ENCODE measurements at places on chromosomes 13 and 19.

DNA sequence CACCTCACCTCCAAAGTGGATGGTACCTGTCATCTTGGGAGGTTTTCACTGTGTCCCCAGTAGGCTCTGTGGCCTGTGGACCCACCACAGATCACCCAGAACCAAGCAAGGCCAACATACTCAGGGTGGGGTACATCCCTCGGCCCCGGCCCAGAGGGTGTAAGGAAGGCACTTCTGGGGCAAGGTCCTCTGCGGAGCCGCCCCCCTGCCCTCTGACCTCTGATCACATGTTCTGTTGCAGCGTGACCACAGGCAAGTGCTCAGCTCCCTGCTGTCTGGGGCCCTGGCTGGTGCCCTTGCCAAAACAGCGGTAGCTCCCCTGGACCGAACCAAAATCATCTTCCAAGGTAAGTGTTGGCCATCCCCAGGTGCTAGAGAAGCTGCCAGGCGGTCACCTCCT is 36.7 kb downstream of the TMEM161A start:
- DNase-seq: no peak

DNA sequence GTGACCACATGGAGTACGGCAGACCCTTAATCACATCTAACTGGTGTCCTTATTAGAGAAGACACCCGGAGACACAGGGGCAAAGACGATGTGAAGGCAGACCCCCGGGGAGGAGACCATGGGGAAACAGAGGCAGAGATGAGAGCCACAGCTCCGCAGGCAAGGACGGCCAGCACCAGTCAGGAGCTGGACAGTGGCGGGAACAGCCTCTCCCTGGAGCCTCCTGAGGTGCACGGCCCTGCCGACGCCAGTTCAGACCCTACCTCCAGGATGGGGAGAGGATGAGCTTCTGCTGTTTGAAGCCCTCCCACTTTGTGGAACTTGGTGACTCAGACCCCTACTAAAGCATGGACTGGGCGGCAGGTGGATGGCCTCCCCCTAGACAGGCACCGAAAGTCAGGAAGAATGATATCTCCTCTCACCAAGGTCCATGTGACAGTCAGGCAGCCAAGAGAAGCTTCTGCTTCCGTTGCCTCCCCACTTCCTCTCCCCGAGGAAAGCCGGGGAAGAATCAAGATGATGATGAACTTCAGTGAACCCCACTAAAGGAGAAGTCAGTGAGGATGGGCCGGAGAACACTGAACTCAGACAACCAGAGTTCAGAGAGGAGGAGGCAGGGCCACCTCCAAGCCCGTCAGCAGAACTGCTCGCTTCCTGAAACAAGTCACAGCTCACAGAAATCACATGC is 25.4 kb downstream of the RAB20 start:
- no peak for DNase-seq

DNA sequence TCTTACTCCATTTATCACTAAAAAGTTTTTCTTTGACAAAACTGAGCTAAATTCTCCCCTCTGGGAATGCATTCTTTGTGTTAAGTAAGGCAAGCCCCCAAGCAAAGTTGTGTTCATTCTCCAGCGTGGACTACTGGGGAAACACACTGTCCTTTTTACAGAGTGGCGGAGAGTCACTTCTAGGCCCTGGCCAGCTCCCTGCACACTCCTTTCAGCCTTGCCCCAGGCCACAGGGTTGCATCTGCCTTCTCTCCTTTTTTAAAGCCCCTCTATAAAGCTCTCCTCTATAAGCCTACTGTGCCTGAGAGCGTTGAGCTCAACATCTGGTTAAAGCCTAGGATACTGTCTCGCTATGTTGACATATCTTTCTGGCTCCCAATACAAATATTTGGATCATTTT is 803.4 kb downstream of the PCDH17 start:
- DNase-seq: no peak

GRCh38 chr13:50912851-50913250 is 3.3 kb downstream of the RNASEH2B start:
- no peak for DNase-seq

DNA sequence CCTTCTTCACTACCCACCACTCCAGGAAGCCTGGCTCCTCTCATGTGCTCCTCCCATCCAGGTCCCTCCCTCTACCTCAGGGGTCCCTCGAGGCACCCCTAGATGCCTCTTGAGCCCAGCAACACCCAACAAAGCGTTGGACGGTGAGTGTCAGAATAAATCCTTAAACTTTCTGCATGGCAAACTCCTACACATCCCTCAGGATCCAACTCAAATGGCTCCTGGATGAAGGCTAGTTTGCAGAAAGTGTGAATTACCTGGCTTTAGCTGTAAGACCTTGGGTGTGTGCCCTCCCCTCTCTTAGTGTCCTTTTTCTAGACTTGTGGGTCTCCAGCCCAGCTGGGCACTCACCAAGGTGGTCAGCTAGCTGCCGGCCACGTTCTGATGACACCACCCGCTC is 5.4 kb downstream of the MPV17L2 start:
- DNase-seq: no peak

DNA sequence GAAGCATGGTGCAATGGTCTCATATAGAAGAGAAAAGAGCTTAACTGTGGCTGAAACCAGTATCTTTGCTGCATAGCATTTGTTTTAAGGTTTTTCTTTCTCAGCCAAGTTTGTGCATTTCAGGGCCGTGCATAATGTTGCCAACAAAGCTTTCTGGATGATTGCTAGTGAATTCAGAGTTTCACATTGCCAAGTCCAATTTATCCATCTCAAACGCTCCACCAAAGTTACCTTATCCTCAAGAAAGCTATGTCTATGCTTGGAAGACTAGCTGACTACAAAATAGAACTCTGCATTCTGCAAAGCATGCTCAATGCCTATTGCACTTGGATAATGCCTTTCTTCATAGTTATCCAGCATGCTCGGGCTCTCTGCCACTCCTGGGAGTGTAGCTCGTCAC is 535.8 kb upstream of the SGCG start:
- no peak for DNase-seq

DNA sequence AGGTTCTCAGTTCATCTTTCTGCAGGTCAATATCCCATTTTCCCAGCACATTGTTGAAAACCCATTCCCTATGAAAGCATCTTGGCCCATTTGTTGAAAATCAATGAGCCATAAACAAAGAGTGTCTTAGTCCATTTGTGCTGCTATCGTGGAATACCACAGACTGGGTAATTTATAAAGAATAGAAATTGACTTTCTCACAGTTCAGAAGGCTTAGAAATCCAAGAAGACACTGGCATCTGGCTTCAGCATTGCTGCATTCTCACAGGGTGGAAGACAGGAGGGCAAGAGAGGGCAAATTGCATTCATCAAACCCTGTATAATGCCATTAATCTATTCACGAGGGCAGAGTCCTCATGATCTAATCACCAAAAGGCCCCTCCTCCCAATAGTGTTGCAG is 34.1 kb downstream of the ZNF823 start:
- DNase-seq: no peak

DNA sequence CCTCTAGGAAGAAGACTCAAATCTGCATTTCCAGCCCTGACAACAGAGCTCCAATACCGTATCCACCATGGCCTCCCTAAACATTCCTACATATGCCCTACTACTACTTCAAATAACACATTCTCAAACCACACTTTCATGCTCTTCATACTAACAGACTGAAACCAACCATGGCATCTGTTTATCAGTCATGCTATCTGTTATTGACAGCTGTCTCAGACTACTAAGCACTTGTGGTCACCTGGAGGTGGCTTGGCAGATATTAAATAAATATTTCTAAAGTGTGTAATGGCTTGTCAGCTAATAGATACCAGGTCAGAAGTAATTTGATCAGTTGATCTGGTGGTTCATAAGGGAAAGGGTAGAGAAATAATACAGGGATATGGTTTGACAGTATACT is 489.1 kb downstream of the DIAPH3 start:
- DNase-seq: no peak

DNA sequence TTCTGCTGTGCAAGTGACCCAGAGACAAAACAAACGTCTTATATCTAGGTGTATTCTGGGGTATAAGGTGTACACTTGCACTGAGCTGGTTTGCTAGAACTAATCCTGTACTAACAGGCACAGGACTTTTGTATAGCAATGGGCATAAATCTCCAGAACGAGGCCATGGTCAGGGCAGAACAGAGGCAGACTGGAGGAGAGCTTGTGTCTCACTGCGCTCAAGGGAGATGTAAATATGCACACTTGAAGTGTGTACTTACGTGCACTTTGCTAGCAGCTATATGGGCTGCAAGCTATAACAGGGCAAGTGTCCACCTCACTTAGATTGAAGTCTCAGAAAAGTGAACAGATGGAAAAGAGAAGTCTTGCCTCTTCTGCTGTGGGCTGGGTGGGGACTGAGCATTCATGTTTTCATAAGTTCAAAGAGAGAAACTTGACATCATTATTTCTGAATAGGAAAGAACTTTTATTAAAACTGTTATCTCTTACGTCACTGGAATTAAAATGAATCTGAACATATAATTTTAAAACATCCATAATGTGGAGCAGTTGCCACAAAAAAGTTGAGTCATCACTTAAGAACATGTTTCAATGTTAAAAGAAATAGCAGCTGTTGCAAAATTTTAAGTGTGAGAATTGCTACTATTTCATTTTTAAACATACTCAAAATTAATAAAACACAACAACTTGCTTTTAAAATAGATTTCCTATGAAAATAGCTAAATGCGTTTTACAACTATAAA is 888.3 kb downstream of the PCDH9 start:
- peak; percentile 6 for DNase-seq

- DNase-seq: no peak
These were observed 572.6 kb upstream of the KLF12 start for GRCh38 chr13:74706801-74707200.

DNA sequence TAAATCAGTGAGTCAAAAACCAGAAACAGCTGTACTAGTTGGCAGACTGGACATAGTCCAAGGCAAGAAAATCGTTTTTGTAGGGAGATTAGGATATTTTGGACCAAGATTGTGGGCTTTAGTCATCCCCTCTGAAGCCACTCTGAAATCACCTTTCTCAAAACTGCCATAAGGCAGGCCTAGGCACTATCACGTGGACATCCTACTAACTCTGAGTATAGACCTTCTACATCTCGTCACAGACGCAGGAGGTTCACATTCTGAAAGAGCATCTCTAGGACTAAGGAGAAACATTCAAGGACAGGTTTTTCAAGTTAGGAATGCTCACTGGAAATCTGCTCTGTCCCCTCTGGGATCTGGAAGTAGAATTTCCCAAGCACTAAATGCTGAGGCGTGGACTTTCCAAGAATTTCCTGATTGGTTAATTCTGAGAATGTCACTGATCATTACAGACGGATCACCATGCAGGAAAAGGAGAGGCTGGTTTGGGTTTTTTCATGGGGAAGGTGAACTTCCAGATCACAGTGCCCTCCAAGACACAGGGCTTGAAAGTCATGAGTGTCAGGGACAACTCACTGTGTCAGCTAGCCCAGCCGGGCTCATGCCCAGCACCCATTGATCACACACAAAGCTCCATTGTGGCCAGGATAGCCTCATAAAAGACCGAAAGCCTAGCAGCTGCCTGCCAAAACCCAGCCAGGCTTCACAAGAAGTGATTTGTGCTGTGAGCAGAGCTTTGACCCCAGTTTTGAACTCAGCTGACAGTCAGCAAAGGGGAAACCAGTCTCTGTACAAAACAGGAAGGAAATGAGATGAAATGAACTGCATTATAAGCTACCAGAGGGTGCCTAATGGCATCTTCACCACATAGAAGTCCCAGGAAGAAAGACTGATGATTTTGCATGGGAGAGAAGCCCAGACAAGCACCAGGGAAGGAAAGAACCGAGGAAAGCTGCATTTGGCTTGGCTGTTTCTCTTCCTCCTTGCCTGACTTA is 2.7 kb upstream of the RUBCNL start:
- DNase-seq: no peak

DNA sequence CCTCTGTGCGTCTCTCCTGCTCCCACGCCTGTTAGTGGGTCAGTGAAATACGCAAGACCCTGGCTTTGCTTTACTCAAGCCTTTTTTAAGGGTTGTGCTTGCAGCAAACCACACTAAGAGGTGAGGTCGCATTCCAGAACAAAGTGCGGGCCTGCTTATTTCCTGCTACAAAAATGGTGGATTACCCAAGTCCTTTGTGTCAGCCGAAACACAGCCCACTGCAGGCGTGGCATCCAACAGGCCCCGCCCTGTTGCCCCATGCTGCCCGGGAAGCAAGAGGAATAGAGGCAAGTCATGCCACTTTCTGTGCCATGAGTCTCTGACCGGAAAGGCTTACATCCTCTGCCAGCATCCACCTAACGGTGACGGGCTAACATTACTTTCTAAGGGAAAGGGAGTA is 7.7 kb upstream of the IRS2 start:
- DNase-seq: no peak

DNA sequence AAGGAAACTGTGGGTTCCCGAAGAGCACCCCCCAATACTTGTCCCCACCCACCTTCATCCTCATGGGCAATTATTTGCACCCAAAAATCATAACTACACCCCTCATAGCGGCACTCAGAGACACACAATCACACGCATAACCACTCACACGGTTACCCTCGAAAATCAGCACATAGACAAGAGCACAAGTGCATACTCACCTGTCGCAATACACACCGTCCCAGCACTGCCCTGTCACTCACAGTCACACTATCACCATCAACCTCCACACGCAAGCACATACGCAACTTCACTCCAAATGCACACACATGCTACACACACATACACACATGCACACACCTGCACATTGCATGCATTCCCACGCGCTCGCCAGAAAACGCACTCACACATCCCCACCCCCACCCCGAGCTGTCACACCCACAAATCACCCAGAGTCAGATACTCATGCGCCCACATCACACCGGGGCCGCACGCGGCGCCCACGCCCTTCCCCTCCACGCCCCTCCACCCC is 535 bp downstream of the COL5A3 start:
- DNase-seq: no peak

DNA sequence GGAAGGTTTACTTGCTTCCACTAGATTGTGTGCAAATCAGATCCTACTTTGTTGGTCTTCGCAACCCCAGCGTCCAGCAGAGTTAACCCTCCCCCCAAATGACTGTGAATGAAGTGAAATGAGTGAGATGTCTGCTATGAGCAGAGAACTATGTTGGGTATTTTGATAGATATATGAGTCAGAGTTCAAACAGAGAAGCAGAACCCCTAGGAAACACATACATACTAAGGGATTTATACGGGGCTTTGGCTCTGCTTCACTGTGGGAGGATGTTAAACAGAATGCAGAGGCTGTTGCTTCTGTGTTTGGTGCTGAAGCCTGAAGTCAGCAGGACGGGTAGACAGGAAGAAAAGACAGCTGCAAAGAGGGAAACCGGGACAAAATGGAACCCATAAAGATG is 197.0 kb downstream of the MZT1 start:
- no peak for DNase-seq

DNA sequence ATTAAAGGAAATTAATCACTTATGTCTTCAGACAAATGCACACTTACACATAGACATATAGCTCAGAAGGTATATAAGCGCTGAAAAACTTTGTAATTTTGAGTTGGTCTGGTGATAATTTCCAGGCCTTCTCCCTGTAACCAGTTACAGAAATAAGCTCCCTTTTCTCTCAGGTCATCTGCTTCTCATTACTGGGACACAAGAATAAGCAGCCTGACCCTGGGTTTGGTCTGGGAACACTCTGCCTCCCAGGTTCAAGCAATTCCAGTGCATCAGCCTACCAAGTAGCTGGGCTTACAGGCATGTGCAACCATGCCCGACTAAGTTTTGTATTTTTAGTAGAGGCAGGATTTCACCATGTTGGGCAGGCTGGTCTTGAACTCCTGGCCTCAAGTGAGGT is 274.5 kb downstream of the LMO7 start:
- peak; percentile 68 for DNase-seq

GRCh38 chr13:75533861-75534260 is 3.8 kb downstream of the COMMD6 start:
- DNase-seq: no peak

GRCh38 chr13:84567848-84568247 is 685.6 kb upstream of the SLITRK1 start:
- no peak for DNase-seq

GRCh38 chr19:51676566-51677083 is 16.5 kb upstream of the SPACA6 start:
- no peak for DNase-seq
